ENCODE measurements at places on chromosomes 2 and 18.

DNA sequence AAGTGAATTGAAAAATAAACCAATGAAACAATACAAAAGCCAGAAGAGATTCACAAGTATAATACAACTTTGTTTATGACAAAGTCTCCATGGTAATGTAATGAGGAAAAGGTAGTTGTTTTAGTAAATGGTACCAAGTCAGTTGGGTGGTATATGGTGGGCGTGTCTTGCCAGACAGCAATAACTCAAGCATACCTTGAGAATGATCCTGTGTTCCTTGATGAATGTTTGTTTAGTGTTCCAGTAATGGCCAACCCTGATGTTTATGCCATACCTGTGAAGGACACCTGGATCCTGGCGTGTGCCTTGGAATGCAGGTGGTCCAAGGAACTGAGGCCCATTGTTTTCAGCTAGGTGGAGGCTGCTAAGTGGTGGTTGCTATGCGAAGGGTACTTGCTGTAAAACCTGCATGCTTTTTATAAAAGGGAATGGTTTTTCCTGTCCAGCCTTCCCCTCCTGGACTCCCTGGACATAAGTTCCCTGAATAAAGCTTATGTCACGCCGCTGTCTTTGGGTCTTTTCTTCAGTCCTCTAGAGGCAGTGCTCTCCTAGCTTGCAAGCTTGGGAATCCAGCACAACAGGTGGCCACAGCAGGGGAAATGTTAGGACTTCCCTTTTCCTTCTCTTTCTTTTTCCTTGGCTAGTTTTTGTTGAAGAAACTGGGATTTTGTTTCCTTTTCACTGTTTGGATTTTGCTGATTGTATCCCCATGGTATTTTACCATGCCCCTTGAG, 54.7 kb downstream of the MTA3 start:
- DNase-seq = no peak

GRCh38 chr2:207394812-207395534, 134.8 kb upstream of the CREB1 start:
- DNase-seq = peak; percentile 98

- peak; percentile 25 for DNase-seq
These were observed 579 bp downstream of the LOXL3 start for GRCh38 chr2:74552914-74553811.

- DNase-seq = no peak
These were observed 278.0 kb upstream of the MGAT5 start for GRCh38 chr2:133975676-133976428.

- peak; percentile 74 for DNase-seq
These were observed 622 bp downstream of the LRP2 start for GRCh38 chr2:169361706-169362117.

DNA sequence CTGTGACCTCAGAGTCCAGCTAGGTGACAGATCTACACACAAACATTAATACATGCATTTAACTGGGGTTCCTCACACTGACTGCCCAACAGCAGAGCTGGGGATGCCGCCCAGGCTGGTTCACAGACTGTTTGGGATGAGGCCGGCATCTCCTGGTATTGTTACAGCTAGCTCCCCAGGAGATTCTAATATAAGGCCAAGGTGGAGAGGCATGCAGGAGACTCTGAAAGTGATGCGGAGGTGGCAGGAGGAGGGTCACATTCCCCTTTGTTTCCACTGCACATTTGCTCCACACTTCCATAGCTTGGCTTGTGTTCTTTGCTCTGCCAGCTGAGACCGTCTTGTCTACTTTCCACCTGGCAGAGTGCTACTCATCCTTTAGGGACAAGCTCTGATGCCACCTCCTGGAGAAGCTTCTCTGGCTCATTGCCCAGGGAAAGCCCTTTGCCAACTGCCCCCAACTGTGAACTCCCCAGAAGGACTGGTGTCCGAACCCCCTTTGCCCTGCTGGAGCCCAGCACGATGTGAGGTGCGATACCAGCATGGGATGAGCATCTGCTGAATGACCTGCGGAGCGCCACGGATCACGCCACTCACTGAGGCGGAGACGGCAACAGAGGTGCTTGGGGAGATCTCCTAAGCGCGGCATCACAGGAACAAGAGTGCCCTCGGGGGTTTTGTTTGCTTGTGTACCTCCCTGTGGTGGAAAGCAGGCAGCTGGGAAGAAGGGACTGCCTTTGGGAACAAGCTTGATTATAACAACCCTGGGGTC, 88.8 kb downstream of the UXS1 start:
- no peak for DNase-seq

GRCh38 chr2:198337368-198337767, 533.0 kb downstream of the PLCL1 start:
- DNase-seq = no peak

DNA sequence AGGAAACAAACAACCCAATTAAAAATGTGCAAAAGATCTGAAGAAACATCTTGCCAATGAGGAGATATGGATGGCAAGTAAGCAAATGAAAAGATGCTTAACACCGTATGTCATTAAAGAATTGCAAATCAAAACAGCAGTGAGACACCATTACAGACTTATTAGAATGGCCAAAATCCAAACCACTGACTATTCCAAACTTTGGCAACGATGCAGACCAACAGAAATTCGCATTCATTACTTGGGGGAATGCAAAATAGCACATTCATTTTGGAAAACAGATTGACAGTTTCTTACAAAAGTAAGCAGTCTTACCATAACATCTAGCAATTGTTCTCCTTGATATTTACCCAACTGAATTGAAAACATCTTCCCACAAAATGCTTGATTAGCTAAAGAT, 1118.7 kb downstream of the SUCLG1 start:
- DNase-seq = no peak

- no peak for DNase-seq
These were observed 62.6 kb downstream of the ITGB1BP1 start for GRCh38 chr2:9360701-9361100.
